Activated naive CD4-positive, alpha-beta T cell treated with anti-CD3 and anti-CD28 coated beads, Interleukin-2, amount 10 ng/mL, durations not matched to agents 5 hours and 36 hours (primary cell): ENCODE measurements at places on chromosomes 7 and 10. TPM values are rescaled to one million over a fixed set of nuclear protein-coding genes. Genes with fewer than 3 reads are reported as not detected.

SPDYE3 gene
- total RNA-seq, result not detected

KCNMA1 gene
- total RNA-seq, result 0.38 TPM

SORCS1 gene
- not detected for total RNA-seq

IDI2 gene
- total RNA-seq, result not detected

SEMA3A gene
- total RNA-seq, result 3.9 TPM

UBE3C gene
- 48.0 TPM for total RNA-seq

MGAM2 gene
- not detected for total RNA-seq

HYAL4 gene
- total RNA-seq, result not detected

DBF4 gene
- 51.6 TPM for total RNA-seq

MAD1L1 gene
- 146 TPM for total RNA-seq

FGL2 gene
- total RNA-seq, result 1.1 TPM

CYP3A4 gene
- total RNA-seq, result not detected

PEX1 gene
- 20.6 TPM for total RNA-seq
